ENCODE measurements at places on chromosomes 5 and 9. TPM values are rescaled to one million over a fixed set of nuclear protein-coding genes. Genes with fewer than 3 reads are reported as not detected.

PCDHB14 gene
- 4.2 TPM for total RNA-seq

TMEFF1 gene
- not detected for total RNA-seq

DOK3 gene
- total RNA-seq: 5.7 TPM

CATSPER3 gene
- total RNA-seq: 0.52 TPM

BAAT gene
- total RNA-seq: 0.52 TPM

BTNL8 gene
- total RNA-seq: not detected

PCDHGB7 gene
- 7.3 TPM for total RNA-seq

UNC5A gene
- total RNA-seq: not detected

ACOT12 gene
- total RNA-seq: 0.52 TPM

CTNND2 gene
- 0.52 TPM for total RNA-seq

MAN1B1 gene
- 31.8 TPM for total RNA-seq

NME5 gene
- not detected for total RNA-seq

SLC1A3 gene
- 27.1 TPM for total RNA-seq

Measured in skeletal muscle tissue (tissue), 5 donors.